ENCODE measurements at places on chromosomes 2 and 18.

- no peak for DNase-seq
Measured at GRCh38 chr2:203673933-203674332, 32.5 kb upstream of the CD28 start.

DNA sequence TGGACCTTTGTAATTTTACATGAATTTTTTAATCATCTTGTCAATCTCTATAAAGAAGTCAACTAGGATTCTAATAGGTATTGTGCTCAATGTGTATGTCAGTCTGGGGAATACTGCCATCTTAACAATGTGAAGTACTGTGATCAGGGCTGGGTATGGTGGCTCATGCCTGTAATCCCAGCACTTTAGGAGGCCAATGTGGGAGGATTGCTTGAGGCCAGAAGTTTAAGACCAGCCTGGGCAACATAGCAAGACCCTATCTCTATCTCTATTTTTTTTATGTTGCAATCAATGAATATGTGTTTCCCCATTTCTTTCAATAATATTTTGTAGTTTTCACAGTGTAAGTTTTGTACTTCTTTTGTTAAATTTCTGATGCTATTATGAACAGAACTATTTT, 185.0 kb downstream of the DYM start:
- DNase-seq = no peak

DNA sequence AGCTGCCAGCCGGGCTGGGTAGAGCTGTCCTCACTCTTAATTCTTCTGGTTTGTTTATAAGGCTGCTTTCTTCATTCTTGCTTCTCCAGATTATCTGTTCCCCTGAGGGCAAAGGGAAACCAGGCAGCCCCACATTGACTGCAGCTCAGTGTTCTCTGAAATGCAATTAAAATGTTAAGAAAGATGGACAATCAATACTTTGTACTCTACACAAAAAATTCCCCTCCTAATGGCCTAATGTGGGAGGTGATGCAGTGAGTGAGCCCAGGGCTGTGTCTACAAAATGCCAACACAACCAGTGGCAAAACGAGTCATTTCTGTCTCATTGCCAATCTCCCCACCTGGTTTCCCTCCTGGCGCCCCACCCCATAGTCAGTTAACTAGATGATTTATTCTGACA, 541.7 kb upstream of the RAB6C start:
- DNase-seq = no peak

DNA sequence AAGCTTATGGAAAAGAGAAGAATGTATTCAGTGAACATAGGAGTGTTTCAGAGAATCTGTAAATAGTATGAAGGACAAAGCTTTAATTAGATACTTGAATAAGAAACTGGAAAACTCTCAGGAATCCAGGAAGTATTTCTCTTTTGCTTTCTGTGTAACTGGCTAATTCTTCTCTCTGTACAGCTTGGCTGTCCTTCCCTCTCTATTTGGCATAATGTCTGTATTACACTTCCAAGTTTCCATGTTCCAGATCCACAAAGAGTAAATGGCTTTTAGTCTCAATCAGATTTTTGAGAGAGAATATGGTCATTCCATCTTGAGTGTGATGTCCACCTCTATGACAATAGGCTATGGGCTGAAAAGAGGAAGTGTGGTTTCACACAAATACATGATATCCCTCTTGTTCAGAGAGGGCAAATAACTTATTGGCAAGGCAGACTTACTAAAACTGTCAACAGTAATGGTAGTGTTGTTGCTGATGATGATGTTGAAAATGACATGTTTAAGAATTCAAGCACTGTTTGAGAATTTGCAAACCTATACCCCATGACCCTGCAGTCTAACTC, 129.2 kb upstream of the ERBB4 start:
- no peak for DNase-seq

GRCh38 chr18:26082475-26082874, 7.9 kb downstream of the SS18 start:
- DNase-seq = no peak
